ENCODE measurements at places on chromosomes 2 and 18.

GRCh38 chr2:240960971-240961876 lies 37.2 kb upstream of the SNED1 start:
- no peak for DNase-seq

DNA sequence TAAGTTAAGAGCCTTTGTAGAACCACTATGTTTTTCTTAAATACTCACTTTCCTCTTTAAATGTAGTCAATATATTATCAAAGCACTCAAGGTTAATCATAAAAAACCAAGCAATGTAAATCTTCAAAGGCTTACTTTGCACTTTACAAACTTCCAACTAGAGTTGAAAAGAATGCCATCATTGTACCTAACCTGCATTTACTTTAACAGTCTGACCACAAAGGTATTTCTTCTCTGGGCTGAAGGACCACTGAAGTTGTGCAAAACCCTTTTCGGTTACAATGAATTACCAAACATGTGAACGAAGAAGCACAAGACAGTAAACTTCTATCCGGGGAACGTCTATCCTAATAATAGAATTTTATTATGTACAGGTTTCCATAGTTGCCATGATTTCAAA lies 3.0 kb downstream of the HNRNPLL start:
- no peak for DNase-seq

GRCh38 chr2:18404708-18405107 lies 155.7 kb downstream of the RDH14 start:
- no peak for DNase-seq

DNA sequence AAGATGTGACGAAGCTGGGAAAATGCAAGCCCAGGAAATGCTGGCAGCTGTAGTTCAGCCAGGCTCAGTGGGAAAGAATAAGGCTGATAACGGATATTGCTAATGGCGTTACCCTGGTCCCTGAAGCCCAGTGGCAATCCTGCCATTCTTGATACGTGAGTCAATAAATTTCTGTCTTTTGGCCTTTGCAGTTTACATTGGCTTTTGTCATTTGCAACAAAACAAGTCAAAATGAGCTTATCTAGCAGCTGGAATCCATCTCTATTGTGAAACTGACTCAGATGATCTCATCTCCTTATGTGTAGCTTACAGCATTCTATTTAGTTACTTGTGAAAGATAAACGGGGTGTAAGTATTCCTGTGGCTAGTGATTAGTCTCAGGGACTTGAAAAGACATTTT lies 43.8 kb downstream of the ARL6IP6 start:
- DNase-seq: no peak

DNA sequence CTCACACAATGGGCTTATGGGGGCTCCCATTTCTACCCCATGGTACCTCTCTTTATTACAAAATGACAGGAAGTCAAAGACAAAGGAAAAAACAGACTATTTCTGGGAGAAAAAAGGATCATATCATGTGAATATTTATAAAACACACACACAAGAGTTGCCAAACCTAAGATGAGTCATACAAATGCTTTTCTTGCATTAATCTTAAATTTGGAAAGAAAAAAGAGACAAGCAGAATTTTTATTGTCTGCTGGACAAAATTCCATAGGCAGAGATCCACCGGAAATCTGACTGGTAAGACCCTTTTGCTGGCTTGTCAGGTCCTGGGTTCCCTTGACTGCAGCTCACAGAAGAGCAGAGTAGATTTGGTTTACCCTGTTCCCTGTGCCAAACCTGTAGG lies 1732.3 kb upstream of the PIK3C3 start:
- DNase-seq: no peak

DNA sequence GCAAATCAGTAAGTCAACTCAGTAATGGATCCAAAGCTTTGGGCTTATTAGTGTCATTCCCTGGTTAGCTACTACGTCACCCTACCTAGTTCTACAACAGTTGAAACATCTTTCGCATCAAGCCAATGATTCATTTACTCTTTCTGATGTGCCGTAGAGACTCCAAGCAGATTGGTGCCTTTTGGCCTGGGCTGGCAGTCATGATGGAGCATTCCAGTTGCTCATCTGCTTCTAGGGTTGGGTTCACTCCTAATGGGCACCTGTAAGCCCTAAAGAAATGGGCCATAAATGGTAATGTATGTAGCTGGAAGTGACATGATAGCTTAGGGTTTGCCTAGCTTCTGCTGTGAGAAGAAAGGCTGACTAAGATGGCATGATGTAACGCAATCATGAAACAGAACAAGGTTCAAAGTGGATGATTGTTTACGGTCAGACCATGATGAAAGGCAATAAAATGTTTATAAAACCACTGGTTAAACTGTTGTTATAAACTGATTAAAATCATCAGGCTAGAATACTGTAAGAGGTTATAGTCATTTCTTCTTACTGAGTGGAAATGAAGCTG lies 20.4 kb upstream of the CCL20 start:
- no peak for DNase-seq

- no peak for DNase-seq
Measured at GRCh38 chr2:229104025-229104424, 167.1 kb downstream of the PID1 start.

GRCh38 chr2:57698935-57699449 lies 347.6 kb upstream of the VRK2 start:
- DNase-seq: no peak

GRCh38 chr2:212640428-212640827 lies 101.8 kb upstream of the ERBB4 start:
- no peak for DNase-seq

DNA sequence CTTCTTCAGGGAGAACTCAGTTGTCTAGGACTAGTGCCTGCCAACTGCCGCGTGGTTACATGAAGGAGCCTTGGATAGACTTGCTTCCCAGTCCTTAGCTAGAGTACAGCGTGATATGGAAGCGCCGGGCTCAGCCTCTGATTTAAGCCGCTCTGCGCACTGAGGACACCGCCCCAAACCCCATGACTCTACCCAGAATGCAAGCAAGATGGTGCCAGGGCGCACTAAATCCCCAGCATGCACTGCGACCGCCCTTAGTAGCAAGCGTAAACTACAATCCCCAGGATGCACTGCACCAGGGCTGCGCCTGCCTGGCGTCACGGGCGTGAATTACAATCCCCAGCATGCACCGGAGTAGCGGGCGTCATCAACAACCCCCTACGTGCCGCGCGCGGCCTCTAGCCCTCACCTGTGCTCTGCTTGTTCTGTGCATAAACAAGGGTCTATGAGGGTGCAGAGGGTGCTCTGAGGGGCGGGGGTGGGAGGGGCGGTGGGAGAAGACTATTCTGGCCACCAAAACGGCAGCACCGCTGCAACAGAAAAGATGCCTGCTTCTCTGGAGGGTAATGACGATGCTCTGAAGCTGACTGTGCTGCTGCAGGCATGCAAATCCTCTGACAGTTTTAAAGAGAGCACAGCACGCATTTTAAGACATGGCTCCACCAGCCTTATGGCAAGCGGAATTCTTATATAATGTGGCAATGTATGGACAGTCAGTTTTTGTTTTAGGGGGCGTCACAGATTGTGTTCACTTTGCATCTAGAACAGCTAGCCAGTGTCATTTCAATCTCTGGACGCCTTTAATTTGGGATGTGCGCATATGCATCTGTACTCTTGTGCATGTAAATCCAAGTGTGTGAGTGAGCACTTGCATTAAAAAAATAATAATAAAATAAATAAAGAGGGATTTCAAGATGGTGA lies 282.5 kb upstream of the MYT1L start:
- peak; percentile 70 for DNase-seq

DNA sequence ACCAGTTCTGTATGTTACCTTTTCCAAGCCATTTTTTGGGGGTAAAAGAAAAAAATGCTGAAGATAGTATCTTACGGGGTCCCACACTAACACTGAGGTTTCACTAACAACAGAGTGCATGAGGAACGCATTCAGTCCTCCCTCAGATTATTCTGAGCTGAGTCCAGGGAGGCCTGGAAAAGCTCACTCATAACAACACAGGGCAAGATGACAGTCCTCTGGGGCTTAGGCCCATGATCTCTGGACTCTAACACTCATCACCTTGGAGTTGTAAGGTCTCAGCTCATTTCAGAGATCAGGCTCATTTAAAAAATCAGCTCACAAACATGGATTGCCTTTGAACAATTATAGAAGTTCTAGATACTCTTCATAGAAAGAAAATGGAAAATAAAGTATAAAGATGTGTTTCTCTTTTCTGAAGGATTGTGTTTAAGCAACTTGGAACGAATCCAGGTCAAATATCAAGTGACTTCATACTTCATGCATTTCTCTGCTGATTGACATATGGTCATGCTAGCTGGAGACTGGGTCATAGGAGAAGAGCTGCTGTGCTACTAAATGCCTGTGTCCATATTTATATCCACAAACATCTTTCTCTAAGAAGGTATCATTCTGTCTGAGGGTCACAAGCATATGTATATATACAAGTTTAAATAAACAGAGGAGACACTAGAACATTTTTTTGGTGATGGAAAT lies 265.8 kb downstream of the ALK start:
- DNase-seq: no peak

DNA sequence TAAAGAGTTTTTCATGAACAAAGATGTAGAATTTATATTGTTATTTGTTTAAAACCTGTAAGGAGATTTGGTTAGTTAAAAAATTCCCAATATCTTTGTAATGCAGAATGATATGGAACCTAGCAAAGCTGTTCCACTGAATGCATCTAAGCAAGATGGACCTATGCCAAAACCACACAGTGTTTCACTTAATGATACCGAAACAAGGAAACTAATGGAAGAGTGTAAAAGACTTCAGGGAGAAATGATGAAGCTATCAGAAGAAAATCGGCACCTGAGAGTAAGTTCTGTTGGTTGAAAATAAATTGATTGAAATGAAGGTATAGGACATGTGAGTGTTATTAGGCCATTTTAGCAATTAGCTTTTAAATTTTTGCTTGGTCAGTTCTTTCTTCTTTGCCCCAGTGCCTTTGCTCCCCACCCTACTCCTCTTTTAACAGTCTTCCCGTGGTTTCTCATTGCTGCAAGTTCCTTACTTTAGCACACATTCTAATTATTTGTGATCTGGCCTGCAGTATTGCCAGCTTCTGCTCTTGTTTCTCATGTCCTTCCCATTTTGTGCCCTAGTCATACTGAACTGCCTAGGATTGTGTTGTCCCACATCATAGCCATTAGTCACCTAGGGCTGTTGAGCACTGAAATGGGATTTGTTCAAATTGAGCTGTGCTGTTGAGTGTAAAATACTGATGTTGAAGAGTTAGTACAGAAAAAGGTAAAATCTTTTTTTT lies 36.6 kb downstream of the VAPA start:
- no peak for DNase-seq

GRCh38 chr2:237509151-237509550 lies 22.1 kb downstream of the MLPH start:
- DNase-seq: no peak

DNA sequence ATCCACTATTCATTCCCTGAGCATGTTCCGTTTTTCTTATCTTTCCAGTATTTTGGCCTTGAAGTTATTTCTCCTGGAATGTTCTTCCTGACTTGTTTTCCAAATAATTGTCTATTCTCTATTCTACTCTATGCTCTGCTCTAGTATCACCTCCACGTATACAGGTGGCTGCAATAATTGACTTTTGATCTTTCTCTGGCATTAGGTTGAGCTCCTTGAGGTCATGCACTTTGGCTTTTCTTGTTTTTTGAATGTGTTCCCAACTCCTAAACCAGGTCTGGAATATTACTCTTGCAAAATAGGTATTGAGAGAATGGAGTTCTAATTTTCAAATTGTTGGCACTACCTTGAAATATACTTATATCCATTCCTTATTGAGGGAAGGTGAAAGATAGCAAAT lies 550.4 kb downstream of the CNTNAP5 start:
- no peak for DNase-seq

DNA sequence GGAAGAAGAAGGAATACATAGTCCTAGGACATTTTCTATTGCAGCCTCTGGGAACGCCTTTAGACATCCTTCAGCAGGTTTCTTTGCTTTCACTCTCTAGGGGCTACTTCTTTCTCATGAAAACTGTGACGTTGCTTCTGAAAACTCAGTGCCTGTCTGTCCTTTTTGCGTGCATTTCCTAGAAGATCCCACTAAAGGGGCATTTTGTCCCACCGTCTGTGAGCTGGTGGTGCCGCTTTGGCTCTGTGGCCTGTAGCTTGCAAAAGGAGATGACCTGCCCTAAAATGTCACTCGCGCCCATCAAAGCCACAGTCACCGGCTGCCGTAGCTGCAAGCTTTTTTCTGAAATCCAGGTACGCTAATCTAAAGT lies 579 bp downstream of the STAT4 start:
- no peak for DNase-seq

GRCh38 chr2:159797543-159798375 lies at the start of gene CD302:
TSS of gene CD302 (minus strand) at chr2:159798208. CDS start at chr2:159798198, 10 bp downstream.
- peak; percentile 33 for DNase-seq

DNA sequence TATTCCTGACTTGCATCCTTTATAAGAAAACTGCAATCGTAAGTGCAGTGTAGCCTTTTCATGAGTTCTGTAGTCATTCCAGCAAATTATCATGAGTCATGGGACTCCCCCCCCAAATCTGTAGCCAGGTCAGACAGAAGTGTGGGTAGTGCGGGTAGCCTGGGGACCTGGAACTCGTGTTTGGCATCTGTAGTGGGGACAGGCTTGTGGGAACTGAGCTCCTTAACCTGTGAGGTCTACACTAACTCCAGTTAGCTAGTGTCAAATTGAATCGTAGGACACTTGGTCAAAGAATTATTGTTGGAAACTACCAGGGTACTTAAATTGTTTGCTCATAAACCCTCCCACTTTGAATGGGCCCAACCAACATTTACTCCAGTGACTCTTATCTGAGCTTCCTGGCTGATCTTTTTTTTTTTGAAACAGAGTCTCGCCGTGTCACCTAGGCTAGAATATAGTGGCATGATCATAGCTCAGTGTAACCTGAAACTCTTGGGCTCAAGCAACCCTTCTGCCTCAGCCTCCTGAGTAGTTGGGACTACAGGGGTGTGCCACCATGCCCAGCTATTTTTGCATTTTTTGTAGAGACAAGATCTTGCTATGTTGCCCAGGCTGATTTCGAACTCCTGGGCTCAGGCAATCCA lies 12.4 kb downstream of the PFN4 start:
- DNase-seq: no peak

DNA sequence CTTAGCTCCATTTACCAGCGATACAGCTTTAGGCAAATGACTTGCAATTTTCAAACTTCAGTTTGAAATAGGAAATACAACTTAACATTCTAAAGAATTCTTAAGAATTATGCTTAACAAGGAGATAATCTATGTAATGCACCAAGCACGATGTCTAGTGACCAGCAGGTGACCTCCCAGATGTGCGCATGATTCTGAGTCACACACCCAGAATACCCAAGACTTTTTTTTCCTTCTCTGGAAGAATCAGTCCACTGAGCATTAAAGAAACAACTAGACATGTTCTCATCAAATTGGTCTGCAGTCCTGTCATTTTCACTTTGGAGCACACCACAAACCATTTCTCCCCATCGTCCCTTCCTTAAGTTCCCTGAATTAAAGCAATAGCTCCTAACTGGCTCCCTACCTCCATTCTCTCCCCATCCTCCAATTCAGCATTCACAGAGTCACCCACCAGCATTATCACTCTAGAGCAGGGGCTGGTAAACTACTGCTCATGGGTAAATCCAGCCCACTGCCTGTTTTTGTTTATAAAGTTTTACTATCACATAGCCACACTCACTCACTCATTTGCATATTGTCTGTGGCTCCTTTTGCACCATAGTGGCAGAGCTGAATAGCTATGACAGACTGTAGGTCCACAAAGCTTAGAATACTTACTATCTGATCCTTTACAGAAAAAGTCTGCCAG lies 13.2 kb downstream of the EVA1A start:
- no peak for DNase-seq

Measured in stimulated activated CD4-positive, alpha-beta T cell treated with anti-CD3 and anti-CD28 coated beads, Interleukin-1b, Interleukin-23, amount 100 ng/mL, for 4 hours (primary cell).